ENCODE measurements at places on chromosomes 3 and 15.

DNA sequence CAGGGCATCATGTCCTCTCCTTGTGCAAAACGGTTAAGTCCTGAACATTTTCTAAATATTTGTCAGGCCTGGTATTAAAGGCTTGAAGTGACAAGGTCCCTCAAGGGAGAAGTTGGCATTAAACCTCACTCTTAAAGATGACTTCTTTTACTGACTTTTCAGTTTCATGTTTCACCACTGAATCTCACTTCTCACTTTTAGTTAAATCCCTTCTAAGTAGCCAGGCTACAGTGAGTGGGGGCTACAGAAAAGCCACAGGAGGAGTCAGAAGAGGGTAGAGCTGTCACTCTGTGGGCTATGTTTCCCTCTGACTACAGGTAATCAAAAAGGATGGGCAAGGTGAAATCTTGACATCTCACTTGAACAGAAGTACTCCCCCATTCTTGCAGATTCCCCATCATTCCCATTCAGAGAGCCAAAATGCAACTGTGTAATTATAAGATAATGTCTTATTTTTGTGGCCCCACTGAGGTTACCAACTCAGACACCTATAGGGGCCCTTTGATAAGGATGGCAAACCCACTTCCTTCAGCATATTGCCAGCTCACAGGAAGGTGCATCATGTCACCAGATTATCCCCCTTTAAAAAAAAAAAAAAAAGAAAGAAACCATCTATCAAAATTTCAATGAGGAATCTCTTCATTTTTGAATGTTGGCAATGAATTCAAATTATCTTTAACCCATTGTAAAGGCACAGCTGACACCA lies 790.1 kb upstream of the CFAP20DC start:
- DNase-seq, result no peak

DNA sequence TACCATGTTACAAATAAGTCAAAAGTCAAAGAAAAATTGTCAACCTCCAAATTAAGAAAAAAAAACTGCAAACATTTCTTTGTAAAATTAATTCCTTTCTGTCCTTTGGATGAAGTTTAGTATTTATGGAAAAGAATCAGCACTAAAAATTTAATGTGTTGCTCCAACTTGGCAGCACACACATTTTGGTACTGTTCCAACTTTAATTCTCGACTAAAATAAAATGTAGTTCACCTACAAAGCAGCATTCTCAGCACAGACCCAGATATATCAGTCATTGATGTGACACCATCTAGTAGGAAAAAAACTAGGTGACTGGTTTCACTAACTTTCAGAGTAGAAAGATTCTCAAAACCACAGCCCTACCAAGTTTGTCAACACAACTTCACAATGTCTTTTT lies 131.7 kb upstream of the ROBO2 start:
- no peak for DNase-seq

DNA sequence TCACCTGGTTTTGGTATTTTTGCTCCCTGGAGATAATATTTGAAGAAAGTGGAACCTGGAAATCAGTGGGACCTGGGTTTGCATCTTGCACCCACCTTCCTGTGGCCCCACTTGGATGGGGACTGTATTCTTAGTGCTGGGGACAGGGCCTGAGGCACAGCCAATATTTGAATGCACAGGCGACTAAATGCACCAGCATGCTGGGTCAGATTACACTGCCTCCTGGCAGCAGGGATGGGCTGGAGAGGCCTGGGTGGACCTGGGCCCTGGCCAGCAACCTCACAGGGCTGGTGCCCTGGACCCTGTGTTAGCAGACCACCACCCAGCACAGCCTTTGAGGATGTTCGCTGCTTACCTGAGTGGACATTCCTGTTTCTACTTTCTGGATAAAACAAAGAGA lies 10.5 kb downstream of the ITIH4 start:
- DNase-seq, result no peak

GRCh38 chr3:188796122-188796631 lies 375.6 kb upstream of the TPRG1 start:
- DNase-seq, result peak; percentile 99

GRCh38 chr3:197025736-197026480 lies 3.7 kb downstream of the MELTF start:
- DNase-seq, result no peak

Measured in EH (cell line).